ENCODE measurements at places on chromosomes 2 and 18. TPM values are rescaled to one million over a fixed set of nuclear protein-coding genes. Genes with fewer than 3 reads are reported as not detected.

DNA sequence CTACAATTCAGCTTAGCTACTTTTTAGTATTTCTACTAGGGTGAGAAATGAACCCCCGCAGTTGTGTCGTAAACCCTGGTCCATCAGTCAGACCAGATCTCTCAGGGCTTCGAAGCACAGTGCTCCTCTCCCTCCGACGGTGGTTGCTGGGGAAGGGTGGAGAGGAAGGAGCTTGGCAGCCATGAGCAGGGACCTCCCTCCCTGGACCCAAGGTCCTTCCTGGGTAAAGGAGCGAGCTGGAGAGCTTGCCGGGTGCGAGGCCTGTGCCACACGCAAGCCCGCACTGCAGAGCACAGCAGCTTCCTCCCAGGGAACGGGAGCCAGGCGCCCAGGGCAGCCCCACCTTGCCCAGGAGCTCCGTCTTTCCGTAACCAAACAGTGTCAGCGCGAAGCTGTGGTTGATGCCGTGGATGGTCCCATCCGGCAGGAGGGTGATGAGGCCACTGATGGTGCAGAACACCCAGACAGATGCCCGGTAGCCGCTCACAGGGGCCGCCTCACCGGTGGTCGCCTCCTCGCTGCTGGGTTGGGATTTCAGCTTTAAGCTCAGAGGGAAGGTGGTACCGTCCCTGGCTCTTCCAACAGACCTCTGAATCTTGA lies 12.5 kb downstream of the PASK start:
- no peak for DNase-seq

GRCh38 chr2:167240671-167241070 lies 352.4 kb downstream of the XIRP2 start:
- DNase-seq = no peak

DNA sequence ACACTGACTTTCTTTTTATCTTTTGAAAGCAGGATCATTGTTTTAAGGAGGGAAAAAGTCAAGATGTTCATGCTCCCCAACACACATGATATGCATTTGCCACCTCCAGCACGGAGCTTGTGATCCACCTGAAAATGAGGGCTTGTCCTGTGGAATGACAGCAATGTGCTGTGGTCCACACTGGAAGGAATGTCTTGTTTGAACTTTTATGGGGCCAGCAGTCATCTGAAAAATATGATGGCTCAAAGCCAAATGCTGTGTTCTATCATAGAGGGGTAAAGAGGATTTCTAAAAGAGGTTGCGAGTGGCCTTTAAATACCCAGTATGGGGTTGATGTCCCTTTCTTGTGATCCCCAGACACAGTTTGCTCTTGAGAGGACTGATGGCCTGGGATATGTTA lies 226.5 kb upstream of the SPRED2 start:
- no peak for DNase-seq

DNA sequence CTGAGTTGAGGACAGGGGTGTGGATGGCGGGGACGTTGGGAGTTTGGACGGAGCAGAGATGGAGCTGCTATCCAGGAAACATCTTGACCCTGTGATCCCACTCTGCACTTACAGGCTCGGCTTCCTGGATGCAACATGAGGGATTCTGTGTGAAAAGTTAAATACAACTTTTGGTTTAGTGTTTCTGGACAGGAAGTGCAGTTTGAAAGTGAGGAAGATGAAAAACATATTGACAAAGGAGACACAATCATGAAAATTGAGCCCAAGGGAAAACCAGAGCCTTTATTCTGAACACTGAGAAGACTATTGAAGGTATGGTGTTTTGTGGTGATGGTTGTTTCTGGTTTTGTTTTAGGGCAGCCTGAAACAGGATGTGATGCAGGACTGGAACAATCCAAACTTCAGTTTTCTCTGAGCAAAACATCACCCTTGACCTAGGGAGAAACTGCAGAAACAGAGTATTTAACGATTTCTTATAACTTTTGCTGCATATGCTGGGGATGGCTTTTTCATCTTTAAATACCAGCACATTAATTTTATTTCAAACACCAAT lies 76.5 kb upstream of the RFX8 start:
- DNase-seq = no peak

GRCh38 chr2:145070703-145071102 lies 550.8 kb upstream of the ZEB2 start:
- DNase-seq = no peak

- DNase-seq = no peak
Measured at GRCh38 chr2:134819334-134819733, 19.1 kb upstream of the ACMSD start.

DNA sequence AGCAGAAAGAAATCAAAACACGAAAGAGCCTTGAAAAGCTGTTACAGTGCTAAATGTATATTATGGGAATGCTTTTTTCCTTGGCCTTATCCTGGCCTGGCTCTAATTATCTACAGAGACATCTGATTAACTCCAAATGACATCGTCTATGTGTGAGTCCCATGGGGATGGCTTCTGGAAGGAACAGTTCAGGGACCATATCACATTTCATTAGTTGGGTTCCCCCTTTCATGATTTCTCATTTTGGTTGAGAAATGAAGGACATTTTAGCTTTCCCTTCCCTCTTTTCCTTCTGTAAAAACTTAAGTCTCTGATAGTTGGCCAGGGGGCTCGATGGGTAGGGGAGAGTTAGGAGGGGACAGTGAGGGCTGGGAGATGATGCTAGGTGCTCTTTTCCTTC lies 116.7 kb downstream of the PRKCE start:
- DNase-seq = no peak

- no peak for DNase-seq
Measured at GRCh38 chr2:67057901-67058703, 339.0 kb upstream of the ETAA1 start.

DNA sequence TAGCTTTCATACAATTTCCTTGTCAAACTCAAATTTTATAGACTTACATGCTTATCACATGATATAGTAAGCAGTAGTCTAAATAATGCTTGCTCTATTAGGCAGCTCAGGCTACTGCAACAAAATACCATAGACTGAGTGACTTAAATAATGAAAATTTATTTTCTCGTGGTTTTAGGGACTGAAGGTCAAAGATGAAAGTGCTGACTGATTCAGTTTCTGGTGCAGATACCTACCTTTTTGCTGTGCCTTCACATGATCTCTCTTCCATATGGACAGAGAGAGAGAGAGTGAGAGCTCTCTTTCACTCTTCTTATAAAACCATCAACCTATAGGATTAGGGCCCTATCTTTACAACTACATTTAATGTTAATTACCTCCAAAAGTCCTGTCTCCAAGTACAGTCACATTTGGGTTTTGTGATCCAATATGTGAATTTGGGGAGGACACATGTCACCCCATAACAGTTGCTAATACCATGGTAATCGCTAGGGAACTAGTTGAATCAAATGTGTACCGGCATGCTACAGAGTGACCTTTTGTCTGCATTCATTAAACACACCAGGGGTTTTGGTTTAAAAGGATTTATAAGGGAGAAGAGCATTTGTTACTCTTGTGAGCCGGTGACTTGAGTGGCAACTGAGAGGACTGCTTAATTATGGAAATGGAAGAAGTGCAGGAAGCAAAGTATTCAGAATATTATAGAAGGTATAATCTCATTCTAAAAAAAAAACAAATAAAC lies 723.4 kb upstream of the LRRTM4 start:
- DNase-seq = no peak

- no peak for DNase-seq
Measured at GRCh38 chr2:173750353-173750801, 214.8 kb downstream of the SP3 start.

DNA sequence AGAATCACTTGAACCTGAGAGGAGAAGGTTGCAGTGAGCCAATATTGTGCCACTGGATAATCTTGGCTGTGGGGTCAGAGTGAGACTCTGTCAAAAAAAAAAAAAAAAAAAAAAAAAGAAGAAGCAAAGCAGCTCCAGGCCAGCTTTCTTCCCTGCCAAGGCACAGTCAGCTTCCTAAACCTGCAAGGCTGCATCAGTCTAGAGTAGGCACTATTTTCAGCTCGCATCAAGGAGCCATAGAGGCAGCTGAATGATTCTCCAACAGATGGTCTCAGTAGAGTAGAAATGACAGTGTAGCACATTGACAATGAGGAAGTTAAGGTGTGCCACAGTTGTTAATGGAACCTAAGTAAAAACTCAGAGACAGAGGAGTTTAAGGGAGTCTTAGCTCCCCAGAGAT lies 35.6 kb downstream of the BMP10 start:
- no peak for DNase-seq

DNA sequence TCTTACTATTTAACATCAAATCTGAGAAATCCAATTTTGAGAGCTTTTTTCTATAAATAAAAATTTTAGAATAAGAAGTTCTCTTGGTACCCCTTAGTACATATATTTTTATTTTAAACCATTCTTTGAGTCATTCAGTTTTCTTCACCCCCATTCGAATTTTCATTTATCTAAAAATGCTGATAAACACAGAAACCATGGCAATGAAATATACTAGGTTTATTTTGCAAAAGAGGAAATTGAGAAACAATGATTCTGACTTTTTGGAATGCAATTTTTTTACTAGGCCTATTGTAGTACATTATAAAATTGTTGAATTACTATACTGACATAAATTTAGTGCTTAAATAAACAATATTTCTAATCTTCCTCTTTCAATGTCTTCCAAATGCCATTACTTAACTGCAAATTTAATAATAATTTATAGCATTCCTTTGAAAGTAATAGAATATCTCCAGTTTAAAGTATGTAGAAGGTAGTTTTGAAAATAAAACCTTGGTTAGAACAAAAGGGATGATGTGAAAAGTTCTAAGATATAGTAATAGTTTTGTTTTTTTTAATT lies 46.3 kb downstream of the TANK start:
- DNase-seq = no peak

DNA sequence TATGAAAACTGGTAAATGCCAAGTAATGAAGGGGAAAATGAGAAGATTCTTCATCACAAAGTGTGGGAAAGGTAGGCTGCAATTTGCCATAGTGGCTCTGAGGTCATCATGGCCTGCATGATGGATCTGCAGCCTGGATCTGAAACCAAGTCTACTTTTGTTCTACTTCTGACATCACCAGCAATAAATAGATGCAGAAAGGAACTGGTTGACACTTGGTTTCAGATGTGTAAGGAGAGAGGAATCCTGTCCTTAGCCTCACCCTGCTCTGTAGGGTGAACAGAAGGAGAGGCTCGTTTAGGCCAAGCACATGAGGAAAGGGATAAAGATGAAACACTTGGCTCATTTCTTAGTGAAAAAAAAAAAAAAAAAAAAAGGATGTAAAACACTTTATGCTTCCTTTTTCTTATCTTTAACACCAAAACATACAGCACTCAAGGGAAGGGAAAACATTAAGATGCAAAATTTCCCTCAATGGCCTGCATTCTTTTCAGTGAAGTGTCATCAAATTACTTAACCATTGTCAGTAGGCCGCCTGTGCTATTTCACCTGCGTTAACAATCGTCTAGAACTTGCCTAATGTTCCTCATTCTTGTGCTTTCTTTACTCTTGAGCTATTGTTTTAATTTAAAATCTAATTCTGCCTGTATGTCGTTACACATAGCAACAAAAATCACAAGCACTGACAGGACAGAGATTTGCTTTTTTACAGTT lies 3.9 kb downstream of the NEB start:
- no peak for DNase-seq

DNA sequence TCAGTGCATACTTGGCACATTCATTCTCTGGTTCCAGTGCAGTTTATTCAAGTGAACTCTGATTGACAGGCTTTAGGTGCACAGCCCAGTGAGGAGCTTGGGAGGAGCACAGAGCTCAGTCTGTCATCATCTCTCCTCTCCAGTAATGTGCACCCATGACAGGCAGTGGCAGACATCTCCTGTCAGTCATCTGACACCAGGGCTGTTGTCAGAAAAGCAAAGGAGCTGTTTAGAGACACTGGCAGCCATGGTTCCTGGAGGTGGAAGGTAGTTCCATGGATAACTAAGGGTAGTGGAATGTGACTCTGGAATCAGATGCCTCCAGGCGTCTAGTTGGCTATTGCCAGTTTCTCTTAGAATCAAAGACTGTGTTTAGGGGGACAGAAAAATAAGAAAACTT lies 308.8 kb downstream of the DCDC2C start:
- DNase-seq = no peak

GRCh38 chr2:121246704-121247255 lies 38.2 kb downstream of the TFCP2L1 start:
- no peak for DNase-seq

- DNase-seq = no peak
Measured at GRCh38 chr18:70047931-70048603, 100.4 kb upstream of the CD226 start.

- no peak for DNase-seq
Measured at GRCh38 chr18:36185157-36185556, 2.1 kb upstream of the MOCOS start.

GRCh38 chr18:29251681-29252080 lies 1074.8 kb upstream of the CDH2 start:
- DNase-seq = no peak

- DNase-seq = no peak
Measured at GRCh38 chr2:140247451-140248195, 1467.4 kb upstream of the NXPH2 start.

DNA sequence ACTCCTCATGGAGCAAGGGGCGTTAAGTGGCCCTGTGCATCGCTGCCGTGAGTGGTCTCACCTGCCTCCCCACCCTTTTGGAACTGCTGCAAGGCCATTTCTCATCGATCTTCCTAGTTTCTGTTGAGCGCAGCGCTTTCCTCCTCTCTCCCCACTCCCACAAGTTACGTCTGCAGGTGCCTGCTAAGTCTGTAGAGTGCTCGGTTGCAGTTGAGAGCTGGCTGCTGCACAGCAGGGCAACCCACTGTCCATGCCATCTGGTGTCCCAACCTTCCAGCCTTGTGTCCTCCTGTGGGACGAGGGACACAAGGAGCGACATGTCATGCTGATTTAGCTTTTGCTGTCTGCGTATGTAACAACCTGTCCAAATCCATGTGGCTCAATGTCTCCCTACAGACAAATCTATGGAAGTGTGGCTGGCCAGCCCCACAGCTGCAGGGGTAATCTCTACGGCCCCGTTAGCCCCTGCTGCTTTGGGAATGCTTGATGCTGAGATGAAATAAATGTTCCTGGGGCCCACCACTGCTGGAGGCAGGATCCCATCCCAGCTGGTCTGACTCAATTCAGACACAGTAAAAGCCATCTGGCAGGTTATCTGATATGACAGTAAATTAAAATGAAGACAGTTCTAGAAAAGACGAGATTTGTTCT lies 68.1 kb upstream of the TCF7L1 start:
- no peak for DNase-seq

- no peak for DNase-seq
Measured at GRCh38 chr2:82485701-82486100, 1973.4 kb downstream of the SUCLG1 start.

- DNase-seq = no peak
Measured at GRCh38 chr2:61055557-61055956, 10.1 kb upstream of the SANBR start.

GRCh38 chr2:179442206-179442605 lies 177.6 kb upstream of the SESTD1 start:
- no peak for DNase-seq

MATN3 gene
- not detected for total RNA-seq

SLC9A4 gene
- total RNA-seq = not detected

ATP5F1A gene
- total RNA-seq = 1,102 TPM

SCN7A gene
- total RNA-seq = 2.5 TPM

UCN gene
- not detected for total RNA-seq

EVX2 gene
- not detected for total RNA-seq

UGT1A3 gene
- not detected for total RNA-seq

EFEMP1 gene
- 18.8 TPM for total RNA-seq

SCYGR4 gene
- total RNA-seq = not detected

SLC14A1 gene
- total RNA-seq = 1.5 TPM

SP110 gene
- total RNA-seq = 15.9 TPM

TTC27 gene
- 12.2 TPM for total RNA-seq

Measured in psoas muscle (tissue), 8 donors.